Progenitor cell of endocrine pancreas (in vitro differentiated cells): ENCODE measurements at places on chromosomes 13 and 19.

DNA sequence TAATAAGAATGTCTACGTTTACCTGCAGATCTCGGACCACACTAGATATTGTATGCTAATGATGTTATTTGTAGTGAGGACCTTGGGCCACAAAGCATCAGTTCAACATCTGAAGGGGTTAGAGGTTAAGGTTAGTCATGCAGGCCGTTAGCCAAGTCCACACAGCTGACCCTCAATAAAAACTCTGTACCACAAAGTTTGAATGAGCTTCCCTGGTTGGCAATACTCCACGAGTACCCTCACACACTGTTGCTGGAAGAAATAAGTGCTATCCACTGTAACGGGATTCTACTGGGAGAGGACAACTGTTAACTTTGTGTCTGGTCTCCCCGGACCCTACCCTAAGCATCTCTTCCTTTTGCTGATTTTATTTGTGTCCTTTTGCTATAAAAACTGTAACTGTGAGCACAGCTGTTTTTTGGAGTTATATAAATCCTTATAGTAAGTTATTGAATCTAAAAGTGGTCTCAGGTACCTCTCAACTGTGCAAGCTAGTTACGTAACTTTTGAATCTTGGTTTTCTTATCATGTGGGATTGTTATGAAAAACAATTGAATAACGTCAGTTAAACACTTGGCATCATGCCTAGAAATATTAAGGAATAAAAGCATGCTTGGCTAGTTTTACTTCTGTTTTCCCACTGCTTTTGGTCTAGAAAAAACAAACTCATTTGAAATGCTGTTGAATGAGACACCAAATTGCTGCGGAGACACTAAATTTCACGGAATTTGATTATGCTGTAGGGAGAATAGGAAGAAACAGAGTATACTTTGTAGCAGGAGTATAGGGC lies 181.5 kb downstream of the DNAJC3 start:
- no peak for DNase-seq

DNA sequence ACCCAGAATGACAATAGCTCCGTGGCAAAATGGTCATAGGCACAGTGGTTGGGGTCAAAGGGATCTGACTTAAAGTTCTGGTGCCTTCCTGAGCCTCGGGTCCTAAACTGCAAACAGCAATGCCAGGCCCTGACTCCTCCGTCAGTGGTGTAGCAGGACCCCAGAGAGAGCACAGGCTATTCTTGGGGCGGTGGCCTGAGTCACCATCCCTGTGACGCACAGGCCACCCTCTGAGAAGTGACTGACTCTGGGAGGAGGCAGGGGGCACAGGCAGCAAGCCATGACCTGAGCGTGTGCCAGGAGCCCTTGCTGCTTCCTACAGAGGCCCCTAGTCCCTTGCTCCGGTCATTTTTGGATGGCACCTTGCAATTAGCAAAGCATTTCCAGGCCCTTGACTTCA lies 18.7 kb downstream of the PLVAP start:
- no peak for DNase-seq

DNA sequence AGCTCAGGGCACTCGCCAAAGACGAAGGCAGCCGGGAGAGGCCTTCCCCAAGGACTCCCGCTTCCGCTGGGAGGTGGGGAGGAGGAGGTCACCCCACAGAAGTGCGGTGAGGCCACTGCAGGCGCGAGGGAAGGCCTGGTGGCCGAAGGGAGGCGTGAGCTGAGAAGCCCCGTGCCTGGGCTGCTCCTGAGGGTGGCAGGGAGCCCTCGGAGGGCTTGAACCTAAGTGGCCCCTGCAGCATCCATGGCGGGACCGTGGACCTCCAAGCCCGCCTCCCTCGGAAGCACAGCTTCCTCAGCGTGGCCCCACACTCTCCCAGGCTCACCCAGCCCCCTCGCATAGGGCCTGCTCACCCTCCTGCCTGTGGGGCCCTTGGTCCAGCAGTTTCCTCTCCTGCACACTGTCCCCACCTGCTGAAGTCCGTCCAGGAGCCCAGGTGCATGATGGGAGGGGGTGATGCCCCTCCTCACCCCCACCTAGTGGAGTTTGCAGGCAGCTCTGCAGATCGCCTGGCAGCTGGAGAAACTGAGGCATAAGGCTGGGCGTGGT lies 25.9 kb downstream of the EFNA2 start:
- no peak for DNase-seq

DNA sequence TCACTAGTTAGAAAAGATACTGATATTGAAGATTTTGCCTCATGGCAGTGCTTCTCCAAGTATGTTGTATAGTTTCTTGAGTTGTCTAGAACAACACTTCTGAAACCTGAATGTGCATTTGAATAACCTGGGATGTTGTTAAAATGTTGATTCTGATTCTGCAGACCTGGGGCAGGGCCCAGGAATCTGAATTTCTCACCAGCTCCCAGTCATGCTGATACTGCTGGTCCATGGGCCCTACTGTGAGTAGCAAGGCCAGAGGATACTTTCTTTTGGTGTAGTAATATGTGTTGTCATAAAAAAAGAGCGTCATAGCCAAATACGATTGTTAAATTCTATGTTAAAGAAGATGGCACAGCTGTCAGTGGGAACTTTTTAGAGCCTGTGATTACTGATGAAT lies 41.6 kb upstream of the C1QTNF9 start:
- DNase-seq: no peak

GRCh38 chr13:41296879-41297646 lies 14.0 kb upstream of the NAA16 start:
- DNase-seq: no peak

DNA sequence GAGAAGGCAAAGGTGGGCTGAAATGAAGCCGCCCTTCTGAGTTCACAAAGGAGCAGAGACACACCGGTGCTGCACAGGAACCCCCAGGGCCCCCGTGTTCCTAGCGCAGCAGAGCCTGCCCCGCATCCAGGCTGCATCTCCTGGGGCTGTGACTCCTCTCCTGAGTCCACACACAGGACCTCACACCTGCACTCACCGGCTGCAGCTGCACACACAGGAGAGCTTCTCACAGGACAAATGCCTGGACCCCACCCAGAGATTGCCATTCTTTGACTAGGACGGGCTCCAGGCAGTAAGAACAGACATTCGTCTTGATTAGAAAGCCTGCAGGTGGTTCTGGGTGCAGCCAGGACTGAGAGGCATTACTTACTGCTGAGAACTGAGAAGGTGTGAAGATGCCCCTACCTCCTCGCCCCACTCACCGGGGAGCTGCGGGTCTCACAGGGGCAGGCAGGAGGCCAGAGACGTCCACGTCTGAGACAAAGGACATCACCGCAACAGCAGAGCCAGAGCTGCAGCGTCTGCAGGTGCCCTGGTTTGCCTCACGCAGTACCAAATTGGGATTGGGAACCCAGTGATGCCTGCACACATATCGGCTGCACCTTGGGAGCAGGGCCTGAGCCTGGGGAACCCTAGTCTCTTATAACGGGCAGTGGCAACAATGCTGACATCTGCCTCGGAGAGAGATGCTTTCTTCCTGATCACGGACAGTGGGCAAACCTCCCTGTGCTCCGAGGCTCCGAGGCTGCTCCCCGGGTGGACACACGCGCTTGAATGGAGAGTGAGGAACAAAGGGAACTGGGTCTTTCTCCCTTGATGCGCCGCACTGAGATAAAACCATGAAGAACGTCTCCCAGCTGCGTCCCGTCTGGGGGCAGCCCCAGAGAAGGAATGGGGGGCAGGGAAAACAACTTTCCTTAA lies 50.4 kb downstream of the RASA3 start:
- DNase-seq: no peak

- no peak for DNase-seq
Observed at GRCh38 chr13:70788074-70788473, 679.8 kb upstream of the KLHL1 start.

- DNase-seq: no peak
Observed at GRCh38 chr13:106139377-106139776, 396.1 kb downstream of the EFNB2 start.

GRCh38 chr19:3266792-3267514 lies 42.5 kb downstream of the CELF5 start:
- DNase-seq: no peak

DNA sequence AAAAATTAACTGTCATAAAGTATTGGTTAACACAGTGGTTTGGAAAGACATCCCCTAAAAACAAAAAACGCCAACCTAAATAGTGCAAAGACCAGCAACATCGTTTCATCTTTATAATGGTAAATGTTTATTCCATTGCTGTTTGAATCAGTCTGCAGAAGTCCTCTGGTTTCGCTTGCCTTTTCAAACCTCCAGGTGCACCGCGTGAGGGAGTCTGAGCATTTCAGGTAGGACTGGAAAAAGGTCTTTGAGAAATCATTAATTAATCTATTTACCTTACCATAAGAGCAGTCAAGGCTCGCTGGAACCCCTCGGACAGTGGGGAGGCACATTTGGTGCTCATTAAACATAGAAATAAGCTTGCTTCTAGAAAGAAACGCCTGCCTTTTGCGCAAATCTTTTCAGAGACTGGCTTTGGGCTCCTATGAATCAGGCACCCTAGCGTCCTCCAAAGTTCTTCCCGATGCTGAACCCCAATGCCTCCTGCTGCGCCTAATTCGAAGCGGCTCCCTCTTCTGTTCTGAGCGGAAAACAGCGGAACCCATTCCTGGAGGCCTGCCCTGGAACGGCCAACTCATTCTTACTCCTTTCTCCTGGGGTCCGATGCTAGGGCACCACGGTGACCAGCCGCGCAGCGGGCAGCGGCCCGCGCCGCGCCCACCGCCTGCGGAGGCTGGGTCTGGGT lies 951 bp upstream of the MTUS2 start:
- DNase-seq: no peak

DNA sequence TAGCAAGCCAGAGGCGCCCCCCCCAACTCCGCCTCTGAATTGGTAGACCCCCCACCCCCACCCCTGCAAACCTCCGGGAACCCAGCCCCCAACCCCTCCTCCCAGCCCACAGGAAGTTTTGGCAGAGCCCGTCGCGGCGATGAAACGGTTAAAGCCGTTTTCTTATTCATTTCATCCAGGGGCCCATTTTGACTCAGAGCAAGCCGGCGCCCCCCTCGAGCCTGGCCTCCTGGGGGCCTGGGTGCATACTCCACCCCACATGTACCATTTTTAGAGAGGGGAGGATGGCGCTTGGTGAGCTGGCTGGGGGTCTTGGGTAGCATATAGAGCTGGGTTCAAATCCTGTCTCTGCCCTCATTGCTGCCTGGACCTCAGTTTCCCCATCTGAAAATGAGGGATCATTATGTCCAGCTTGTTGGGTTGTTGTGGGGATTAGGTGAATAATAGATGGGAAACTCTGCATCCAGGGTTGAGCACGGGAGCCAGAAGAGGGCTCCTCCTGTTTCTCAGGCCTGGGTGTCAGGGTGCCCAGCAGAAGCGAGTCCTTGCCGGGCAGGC lies 7.9 kb upstream of the JUNB start:
- no peak for DNase-seq

GRCh38 chr19:54208784-54209057 lies 8.1 kb downstream of the RPS9 start:
- no peak for DNase-seq

DNA sequence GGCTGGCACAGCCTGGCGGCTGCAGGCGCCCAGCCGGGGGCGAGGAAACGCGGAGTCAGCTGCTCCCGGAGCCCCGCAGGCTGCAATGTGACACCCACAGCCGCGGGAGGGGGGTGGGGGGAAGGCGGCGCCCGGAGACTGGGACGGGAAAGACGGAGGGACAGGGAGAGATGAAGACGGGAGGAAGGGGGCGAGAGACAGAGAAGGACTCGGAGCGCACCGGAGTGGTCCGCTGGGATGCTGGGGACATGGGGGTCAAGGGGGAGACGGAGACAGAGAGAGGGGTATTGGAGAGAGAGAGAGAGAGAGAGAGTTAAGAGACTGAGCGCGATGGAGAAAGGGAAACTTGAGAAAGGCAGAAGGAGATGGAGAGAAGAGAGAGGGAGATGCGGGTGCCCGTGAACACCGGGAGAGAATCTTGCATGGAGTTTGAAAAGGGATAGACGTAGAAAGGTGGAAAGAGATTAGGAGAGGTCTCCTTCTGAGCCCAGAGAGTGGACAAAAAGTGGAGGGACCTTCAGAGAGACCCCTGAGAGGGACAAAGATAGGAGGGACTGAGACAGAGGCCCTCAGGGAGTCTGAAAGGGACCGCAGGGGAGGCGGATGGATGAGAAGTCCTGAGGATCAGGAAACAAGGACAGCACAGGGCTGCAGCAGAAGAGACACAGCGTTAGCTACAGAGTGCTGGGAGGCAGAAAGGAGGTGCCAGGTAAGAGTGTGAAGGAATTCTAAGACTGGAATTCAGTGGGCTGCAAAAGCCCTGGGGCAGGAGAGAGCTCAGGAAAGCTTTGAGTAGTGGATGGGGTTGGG lies 1.0 kb downstream of the SCN1B start:
- DNase-seq: no peak

GRCh38 chr19:1811942-1812425 lies at the start of gene ATP8B3:
TSS of gene ATP8B3 (minus strand) at chr19:1812276. CDS start at chr19:1811736, 540 bp downstream.
- DNase-seq: no peak

DNA sequence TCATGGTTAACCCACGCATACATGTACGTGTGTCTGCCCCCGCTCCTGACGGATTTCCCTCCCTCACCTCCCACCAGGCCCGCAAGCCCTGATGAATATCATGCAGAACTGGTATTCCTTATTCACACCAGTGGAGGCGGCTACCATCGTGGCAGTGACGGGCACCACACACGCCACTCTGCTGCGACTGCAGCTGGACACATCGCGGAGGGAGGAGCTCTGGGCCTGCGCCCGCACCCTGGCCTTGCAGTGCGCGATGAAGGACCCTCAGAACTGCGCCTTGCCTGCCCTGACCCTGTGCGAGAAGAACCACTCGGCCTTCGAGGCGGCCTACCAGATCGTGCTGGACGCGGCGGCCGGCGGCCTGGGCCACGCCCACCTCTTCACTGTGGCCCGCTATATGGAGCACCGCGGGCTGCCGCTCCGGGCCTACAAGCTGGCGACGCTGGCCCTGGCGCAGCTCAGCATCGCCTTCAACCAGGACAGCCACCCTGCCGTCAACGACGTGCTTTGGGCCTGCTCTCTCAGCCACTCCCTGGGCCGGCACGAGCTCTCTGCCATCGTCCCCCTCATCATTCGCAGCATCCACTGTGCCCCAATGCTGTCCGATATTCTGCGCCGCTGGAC lies 35.0 kb downstream of the ZSWIM4 start:
- no peak for DNase-seq

- DNase-seq: no peak
Observed at GRCh38 chr19:49201042-49201441, 43.5 kb downstream of the TRPM4 start.

DNA sequence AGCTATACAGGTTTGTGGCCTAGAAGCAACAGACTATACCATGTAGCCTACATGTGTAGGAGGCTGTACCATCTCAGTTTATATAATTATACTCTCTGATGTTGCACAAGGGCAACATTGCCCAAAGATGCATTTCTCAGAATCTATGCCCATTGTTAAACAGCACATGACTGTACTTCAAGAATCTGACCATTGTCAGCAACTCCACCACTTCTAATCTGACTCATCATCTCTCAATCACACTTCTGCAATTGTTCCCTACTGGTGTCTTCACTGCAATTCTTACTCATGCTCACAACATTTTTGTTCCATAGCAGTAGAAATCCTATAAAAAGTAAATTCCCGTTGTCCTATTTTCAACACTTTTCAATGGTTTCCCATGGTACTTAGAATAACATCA lies 63.9 kb upstream of the ATXN8OS start:
- no peak for DNase-seq
